ENCODE measurements at places on chromosomes 5 and 9.

- DNase-seq, result no peak
Measured at GRCh38 chr9:127161081-127161624, 38.7 kb upstream of the ANGPTL2 start.

GRCh38 chr5:81233080-81233634, at the start of gene CKMT2:
CKMT2 (plus strand) TSS chr5:81233322; CDS start chr5:81251133, 17,811 bp downstream.
- DNase-seq, result peak; percentile 54

- DNase-seq, result no peak
Measured at GRCh38 chr5:82622711-82623514, 344.8 kb upstream of the RPS23 start.

DNA sequence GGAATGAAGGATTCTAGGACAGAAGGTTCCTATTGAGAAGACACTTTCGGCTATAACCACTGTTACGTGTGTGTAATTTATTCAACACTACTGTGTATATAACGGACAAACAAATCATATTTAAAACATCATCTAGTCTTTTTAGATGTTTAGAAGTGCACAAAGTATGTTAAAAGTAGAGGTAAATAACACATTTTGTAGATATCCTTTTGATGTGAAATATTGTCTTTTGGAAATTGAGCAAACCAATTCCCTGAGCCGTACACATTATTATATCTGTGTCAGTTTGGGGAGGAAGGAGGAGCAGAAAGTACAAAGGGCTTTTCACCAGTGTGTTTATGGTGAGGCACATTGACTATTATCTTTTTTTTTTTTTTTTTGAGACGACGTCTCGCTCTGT, 39.1 kb upstream of the ANKRD18A start:
- peak; percentile 54 for DNase-seq

DNA sequence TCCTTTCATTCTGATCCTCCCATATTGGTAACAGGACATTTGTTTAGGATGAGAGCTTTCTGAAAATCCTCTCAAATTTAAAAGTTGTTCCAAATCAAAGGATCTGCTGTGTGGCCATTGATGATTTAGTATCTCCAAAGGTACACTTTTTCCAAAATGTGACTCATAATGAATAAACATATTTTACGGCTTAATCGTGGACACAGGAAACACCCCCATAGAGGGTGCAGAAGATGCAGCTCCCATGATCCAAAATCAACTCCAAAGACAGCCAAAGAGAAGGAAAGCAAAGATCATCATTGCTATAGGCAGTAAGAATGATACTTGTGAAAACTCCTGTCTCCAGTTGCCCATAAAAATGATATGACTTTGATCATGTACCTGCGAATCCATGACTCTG, 239.7 kb downstream of the PIK3R1 start:
- DNase-seq, result no peak

DNA sequence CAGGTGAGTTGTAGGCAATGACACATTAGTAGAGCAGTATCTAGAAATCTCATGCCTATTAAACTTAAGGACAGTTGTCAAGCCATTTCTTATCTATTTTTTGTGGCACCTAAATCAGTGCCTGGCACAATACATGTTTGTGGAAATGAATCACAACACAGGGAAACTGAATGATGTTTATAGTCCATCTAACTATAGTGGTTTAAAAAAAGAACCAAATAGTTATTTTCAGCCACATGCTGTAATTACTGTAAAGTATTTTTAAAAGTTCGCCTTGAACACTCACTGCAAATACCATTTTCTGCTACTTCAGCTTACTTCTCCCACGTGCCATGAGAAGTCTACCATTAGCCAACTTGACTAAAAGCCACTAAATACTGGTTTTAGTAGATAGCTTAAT, 21.9 kb downstream of the FNBP1 start:
- no peak for DNase-seq

DNA sequence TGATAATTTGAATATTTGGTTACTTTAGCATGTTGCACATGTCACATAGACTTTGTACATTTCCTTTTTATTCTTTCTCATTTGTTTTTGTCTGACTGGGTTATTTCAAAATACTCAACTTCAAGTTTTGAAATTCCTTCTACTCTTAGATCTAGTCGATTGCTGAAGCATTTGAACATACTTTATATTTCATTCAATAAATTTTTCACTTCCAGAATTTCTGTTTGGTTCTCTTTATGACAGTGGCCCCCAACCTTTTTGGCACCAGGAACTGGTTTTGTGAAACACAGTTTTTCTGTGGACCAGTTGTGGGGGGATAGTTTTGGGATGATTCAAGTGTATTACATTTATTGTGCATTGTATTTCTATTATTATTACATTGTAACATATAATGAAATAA, 119.8 kb downstream of the COX7C start:
- no peak for DNase-seq

- DNase-seq, result no peak
Measured at GRCh38 chr9:3511551-3511950, 14.2 kb downstream of the RFX3 start.

DNA sequence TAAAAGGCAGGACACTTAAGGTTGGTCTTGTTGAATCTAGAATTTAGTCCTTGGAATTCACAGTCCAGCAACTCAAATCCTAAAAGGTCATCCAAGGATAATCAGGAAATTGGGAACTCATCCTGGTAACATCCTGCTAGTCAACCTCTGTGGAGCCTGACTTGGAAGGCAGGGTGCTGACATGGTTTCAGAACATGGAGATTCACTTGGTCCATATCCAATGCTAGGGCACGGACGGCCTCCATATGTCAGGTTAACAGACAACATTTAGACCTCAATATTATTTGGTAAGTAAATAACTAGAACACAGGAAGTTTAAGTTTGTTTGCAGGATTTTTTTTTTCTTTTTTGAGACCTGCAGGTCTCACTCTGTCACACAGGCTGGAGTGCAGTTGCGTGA, 783 bp upstream of the DNAH5 start:
- DNase-seq, result no peak

- DNase-seq, result no peak
Measured at GRCh38 chr5:97118261-97119006, 24.0 kb downstream of the LIX1 start.

DNA sequence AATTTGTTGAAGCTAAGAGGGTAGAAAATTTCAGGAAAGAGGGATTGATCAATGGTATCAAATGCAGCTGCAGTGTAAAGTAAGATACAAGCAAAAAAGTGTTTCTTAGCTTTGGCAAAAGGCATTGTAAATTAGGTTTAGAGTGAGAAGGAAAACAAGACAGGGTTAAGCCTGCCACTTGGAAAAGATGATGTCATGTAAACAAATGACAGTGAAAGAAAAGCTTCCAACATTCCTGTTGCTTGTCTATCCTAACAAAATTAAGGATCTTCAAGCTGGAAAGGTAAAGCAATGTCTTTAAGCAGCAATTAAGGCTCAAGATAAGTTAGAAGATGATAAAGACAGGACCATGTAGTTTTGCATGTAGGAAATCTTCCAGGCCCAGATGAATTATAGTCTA, 139.1 kb upstream of the PPP2R2B start:
- DNase-seq, result no peak

GRCh38 chr5:19987612-19988361, at the start of gene CDH18:
CDH18 (minus strand) TSS chr5:19988200; CDS start chr5:19838986, 149,214 bp downstream.
- DNase-seq, result peak; percentile 49

GRCh38 chr5:138793575-138793974, 40.4 kb downstream of the CTNNA1 start:
- no peak for DNase-seq

GRCh38 chr9:84862810-84863287, 193.3 kb downstream of the NTRK2 start:
- DNase-seq, result no peak

DNA sequence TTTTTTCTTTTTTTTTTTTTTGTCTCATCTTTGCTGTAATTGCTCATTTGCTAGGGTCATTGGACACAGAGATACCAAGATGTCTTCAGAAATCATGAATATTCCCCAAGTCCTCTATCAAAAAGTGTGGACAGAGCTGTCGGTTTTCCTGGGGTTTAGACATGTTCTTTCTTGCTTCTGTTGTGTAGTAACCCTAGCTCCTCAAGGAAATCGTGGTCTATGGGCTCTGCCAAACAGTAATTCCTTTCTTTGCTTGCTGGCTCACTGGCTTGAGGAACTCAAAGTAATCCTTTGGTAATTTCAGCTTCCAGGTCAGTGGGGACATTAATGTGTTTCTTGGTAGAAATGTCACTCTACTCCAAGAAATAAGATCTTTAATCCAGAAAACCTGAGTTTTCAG, 101.7 kb downstream of the TMC1 start:
- DNase-seq, result no peak

GRCh38 chr5:157219491-157220271, 39.0 kb downstream of the ITK start:
- no peak for DNase-seq

DNA sequence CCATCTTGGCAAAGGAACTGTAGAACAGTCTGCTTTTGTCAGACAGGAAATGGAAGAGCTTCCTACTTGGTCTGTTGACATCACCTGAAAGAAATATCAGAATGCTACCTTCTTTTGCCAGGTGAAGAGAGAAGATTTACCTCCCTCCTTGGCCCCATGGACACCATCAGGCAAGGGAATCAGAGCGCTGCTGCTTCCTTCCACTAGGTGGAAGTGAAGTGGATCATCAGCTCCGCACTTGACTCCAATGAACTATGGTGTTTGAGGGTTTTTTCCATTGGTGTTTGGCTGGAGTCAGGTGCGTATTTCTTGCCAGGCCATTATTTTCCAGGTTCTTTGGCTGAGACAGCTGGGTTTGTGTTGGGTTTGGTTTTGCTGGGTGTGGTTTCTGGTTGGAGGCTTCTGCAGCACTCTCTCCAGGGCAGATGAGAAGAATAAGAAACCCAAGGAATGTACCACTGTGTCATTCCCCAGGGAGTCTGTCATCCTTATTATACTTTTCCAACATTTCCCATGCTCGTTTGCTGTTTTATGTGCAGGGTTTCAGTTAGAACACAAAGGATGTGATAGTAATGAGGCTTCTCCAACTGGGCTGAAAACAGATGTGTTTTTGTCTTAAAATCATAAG, 12.4 kb downstream of the SPATA31E1 start:
- no peak for DNase-seq

GRCh38 chr5:41043109-41043747, 27.9 kb downstream of the MROH2B start:
- no peak for DNase-seq

DNA sequence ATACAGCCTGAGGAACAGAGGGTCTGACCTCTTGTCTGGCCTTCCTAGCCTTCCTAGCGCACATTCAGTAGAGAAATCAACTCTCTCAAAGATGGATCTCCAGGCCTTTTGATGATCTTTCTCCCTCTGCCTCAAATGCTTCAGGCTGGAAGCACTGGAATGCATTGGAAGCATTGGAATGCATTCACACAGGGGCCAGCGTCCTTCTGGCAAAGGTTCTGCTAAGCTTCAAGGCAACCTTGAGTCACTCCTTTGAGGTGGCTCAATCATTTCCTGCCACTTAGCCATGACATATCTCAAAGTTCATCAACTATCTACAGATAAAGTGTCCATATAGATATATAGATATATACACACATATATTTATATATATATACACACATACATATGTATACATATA, 42.9 kb downstream of the OR2K2 start:
- DNase-seq, result no peak

- peak; percentile 32 for DNase-seq
Measured at GRCh38 chr9:120348951-120349429, 231.0 kb downstream of the CDK5RAP2 start.

DNA sequence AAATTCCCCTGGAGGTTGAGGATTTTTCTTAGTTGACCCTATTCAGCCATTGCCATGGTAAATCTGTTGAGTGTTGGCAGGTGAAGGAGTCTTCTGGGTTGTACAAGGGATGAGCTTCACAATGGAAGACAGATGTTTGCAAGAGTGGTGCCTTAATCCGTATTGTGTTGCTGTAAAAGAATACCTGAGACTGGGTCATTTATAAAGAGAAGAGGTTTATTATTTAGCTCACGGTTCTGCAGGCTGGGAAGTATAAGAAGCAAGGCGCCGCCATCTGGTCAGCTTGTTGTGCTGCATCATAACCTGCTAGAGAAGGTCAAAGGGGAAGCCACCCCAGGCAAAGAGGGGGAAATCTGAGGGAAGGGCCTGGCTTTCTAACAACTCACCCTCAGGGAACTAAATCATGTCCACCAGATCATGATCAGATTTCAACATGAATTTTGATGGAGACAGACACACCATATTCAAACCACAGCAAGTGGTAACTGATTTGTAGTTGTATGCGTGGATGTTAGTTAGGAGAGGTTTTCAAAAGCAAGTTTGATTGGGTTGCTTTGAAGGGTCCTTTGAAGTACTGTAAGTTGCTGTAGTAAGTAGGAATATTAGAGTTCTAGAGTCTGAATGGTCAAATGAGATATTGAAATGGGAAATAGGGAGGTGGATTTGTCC, 2.5 kb downstream of the TNPO1 start:
- peak; percentile 65 for DNase-seq

DNA sequence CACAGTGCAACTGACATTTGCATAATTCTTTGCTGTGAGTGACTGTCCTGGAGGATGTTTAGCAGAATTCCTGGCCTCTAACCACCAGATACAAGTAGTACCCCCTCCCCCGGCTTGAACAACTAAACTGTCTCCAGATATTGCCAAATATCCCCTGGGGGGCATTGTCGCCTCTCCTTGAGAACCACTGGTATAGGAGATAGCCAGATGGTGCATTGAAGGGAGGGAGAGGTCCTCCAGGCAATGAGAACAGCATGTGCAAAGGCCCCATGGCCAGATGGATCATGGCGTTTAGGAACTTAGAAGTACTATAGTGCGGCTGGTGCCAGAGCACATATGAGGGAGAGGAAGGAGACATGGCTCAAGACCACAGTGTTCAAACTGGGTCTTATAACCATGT, 18.9 kb upstream of the ORM1 start:
- no peak for DNase-seq

DNA sequence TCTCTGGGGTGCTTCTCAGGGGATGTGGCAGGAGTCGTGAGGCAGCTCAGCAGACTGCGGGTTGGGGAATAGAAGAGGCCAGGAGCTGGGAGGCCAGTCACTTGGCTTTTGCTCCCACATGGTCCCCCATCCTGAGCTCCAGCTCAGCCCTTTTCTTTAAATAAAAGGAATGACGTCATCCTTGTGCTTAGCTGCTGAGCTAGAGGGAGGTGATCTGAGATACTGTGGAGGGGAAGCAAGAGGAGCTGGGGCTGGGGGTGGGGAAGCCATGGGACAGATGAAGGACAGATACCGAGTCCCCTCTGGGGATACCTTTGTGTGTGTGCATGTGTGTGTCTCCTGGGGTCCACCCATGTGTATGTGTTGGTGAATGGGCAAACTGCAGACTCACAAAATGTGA, 89.0 kb upstream of the ARAP3 start:
- no peak for DNase-seq

GRCh38 chr5:57368010-57368409, 114.6 kb downstream of the ACTBL2 start:
- DNase-seq, result no peak

GRCh38 chr5:79581535-79581934, 30.7 kb upstream of the TENT2 start:
- no peak for DNase-seq
